ENCODE measurements at places on chromosomes 6 and 20.

GRCh38 chr20:63159826-63160640 lies 55.9 kb downstream of the YTHDF1 start:
- DNase-seq = no peak

DNA sequence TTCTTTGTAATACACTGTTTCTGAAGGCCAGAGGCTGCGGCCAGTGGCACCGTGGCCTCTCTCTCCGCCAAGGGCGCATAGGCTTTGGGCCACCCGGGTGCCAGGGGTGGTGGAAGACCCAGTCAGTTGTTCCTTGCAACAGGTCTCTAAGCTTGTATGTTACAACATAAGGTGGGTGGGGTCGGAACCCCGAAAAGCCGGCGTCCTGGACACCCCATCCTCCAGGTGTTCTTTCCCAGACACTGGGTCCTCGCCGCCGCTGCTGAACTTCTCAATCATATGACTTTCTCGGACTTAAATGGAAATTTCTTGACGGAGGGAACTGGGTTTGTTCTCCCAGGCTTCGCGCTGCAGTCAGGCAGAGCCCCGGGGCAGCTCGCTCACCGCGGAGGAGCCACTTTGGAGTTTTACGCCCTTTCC lies 983 bp upstream of the KCNQ5 start:
- no peak for DNase-seq

- DNase-seq = no peak
Observed at GRCh38 chr6:89763550-89763949, 56.0 kb downstream of the MDN1 start.

DNA sequence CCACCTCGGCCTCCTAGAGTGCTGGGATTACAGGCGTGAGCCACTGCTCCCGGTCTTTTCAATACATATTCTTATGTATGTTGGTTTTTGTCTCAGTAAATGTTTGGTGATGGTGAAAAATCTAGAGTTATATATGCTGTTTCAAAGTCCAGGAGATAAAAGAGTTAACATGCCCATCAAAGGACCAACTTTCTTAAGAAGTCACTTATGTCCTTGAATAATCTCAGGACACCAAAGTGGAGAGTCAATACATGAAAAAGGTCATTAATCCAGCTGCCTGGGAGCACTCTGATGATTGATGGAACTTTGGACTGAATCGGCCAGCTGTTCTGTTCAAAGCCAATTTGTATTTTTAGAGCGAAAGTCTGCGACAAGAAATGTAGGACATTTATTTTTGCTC lies 59.8 kb upstream of the HDAC2 start:
- DNase-seq = no peak

DNA sequence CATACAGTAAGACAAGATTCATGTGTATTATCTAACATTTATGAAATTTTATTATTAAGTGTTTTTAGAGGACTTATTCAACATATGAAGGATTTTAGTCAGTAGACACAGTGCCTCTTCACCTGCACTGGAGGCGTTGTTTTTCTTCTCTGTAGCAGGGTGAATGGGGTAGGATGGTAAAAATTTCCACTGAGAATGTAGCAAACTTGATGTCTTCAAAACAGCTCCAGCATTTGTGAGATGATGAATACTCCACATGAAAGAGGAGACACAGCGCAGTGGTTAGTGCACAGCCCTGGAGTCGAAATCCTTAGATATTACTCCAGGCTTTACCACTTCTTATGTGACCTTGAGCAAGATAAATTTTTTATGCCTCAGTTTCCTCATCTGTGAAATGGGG lies 110.5 kb upstream of the AHI1 start:
- no peak for DNase-seq

DNA sequence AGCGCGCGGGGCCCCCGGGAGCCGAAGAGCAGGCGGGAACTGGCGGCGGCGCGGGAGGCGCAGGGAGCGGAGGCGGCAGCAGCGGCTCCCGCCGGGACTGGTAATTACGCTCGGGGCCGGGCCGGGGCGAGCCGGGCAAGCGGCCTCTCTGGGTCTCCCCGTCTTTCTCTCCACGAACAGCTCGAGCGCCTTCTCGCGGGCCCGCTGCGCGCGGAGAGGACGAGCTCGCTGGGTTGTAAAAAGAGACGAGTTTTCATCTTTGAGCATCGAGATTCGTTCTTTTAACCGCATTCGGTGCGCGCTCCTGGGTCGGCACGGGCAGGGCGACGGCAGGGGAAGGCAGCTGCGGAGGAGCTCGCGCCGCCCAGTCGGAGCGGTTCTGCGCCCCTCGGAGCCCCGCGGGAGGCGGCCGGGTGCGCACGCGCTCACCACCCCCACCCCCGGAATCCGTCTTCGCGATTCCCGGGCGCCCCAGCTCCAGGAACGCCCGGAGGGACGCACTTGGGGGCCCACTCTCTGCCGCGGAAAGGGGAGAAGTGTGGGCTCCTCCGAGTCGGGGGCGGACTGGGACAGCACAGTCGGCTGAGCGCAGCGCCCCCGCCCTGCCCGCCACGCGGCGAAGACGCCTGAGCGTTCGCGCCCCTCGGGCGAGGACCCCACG lies 38.0 kb downstream of the YTHDF1 start:
- DNase-seq = no peak

DNA sequence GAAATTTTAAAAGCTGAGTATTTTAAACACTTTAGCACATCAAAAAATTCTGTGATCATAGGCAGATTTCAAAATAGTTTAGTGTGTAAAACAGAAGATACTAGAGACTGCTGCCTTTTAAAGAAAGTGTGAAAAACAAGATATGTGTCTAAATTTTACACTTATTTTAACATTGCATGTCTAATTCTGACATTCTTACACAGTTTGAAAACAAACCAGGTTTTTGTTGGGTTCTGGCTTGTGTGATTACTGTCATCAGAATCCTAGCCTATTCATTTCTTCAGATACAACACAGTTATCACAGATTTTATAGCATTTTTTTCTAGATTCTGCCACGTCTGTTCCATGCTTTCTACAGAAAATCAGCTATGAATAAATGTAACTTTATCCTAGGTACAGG lies 257.1 kb downstream of the EYS start:
- no peak for DNase-seq

DNA sequence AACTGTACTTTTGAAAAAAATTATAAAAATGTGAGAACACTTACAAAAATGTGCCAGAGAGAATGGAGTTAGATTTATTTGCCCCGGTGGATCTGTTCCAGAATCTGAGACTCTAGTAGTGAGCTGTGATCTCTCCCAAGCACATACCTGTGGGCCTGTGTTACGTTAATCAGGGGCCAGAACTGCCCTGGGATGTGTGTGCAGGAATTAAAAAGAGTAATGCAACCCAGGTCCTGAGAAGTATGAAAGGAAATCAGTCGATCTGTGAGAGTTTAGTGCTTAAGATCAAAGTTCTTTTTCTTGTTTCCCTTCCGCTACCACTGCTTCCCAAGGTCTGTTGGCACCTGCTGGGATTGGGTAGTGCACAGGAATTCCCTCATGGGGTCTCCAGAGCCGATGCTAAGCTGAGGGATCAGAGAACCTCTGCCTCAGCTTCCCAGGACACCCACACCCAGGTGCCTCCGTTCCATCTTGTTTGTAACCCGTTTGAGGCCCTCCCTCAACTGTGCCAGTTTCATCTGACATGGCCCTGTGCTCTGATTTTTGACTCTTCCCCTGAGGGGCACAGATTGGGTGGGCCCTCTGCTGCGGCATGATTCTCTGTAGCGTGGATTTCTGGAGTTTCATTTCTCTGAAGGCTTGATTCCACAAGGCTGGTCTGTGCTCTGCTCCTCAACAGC lies 87.7 kb downstream of the RREB1 start:
- no peak for DNase-seq

GRCh38 chr6:92259171-92259570 lies 1160.2 kb downstream of the EPHA7 start:
- no peak for DNase-seq
